ENCODE measurements at places on chromosomes 16 and 17.

- DNase-seq: no peak
Observed at GRCh38 chr17:33889040-33889439, 366.0 kb upstream of the CCL2 start.

DNA sequence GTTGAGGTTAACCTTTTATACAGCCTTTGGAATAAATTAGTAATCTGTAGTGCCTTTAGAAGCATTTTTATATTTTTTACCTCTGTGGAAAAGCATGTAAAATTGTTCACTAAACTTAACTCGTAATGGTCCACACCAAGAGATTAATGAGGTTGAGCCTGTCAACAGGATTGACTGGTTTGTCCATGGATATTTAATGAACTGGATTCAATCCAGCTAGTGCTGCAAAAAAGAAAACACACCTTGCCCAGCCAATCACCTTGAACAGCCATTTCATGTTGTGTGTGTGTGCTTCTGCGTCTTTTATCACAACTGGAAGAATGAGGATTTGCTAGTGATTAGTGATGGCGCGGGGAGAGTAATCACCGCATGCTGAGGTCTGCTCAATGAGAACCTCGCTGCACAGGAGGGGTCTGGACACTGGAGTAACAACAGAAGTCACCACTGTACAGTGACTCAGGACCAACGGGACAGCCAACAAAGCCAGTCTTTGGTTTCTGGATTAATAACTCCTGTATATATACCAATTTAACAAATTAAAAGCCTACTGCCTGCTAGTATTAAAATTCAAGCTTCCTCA lies 33.7 kb downstream of the LITAFD start:
- no peak for DNase-seq

GRCh38 chr16:86375364-86375763 lies 135.0 kb upstream of the FOXF1 start:
- peak; percentile 76 for DNase-seq

DNA sequence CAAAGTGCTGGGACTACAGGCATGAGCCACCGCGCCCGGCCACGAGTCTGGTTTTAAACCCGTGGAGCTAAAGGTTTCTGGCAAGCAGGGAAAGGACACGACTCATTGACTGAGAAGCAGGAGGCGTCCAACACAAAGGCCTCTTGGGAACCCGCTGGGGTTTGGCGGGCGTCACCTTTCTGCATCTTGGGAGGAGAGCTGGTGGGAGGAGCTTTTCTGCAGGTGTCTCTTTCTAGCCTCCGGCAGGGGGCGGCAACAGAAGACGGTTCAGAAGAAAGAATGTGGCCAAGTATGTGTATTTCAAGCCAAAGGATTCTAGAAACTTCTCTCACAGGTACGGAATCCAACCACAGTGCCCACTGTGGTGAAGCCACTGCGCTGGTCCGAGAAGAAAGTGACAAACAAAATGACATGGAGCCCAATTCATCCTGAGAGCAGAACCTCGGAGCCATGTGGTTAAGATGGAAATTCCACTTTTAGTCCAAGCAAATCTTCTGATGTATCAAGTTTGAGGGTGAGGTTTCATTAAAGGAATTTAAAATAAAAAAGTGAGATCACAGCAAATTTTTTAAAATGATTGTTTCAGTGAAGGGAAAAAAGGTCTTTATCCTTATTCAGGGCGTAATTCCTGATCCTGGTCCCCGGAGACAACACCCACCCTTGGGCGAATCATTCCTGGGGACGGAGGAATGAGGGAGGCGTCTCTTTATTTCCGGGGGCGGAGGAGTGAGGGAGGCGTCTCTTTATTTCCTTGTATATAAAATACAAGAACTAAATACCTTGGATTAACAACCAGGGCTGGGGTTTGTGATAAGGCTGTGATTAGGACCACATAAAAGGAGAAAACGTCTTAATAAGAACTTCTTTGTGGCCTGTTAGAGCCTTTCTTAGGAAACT lies 97.6 kb downstream of the MRM3 start:
- peak; percentile 58 for DNase-seq

DNA sequence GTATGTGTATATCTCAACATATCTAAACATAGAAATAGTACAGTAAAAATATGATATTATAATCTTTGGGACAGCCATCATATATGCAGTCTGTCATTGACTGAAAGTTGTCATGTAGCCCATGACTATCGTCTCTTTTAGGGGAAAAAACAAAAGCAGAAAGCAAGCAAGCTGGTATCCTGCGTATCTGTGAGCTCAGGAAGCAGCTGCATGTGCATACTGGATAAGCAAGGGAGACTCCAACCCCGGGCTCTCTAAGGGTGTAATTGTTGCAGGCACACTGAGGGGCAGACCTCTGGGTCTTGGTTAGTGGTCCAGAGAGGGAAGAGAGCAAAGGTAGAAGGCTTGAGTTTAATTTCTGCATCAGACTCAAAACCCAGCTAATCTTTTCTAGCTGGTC lies 581.1 kb downstream of the MAF start:
- no peak for DNase-seq

GRCh38 chr16:13298666-13299065 lies 397.3 kb downstream of the SHISA9 start:
- DNase-seq: no peak

GRCh38 chr16:48064971-48065370 lies 90.8 kb downstream of the ABCC12 start:
- no peak for DNase-seq

GRCh38 chr17:15917438-15918027 lies 27.4 kb upstream of the ADORA2B start:
- DNase-seq: peak; percentile 49

DNA sequence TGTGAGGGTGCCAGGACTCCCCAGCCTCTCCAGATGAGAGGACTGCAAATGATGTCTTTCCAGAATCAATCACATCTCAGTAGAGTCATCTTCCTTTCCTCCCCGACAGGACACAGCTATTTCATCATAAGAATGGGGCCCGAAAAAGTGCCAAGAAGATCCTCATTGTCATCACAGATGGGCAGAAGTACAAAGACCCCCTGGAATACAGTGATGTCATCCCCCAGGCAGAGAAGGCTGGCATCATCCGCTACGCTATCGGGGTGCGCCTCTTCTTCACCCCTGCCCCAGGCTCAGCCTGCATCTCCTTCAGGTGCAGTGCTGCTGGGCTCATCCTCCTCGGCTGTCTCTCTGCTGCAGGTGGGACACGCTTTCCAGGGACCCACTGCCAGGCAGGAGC lies 14.3 kb downstream of the ITGAD start:
- DNase-seq: no peak

DNA sequence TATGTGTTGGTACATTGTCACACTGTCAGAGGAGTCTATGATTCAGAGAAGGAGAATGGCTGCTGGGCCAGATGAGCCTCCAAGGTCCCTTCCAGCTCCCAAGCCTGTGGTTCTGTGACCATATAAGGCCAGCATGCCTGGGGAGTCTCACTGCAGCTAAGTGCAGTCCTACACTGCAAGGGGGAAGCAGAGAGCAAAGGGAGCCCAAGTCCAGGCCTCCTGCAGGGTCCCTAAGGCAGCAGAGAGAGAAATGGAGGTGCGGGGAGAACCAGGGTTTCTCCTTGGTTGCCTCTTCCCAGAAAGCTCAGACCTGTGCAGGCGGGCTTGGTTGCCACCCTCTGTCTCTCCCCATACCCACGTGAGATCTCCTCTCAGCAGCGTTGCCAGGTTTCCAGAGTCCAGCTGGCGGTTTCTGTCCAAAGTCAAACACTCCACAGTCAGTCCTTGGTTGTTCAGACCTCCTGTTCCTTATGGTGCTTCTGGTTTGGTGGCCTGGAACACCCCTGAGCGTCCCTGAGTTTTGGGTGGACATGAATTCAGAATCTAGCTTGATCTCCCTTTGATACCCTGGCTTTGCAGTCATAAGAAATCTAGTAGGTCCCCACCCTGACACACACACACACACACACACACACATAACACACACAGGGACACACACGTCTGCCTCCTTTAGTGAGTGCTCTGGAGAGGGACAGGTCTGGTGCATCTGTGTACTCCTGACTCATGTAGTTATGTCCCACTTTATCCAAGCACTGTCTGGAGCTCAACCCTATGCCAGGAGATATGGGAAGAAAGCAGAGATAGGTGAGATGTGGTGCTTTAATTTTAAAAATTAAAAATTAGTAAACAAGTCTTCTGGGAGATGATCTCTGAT lies 78.8 kb downstream of the GNAO1 start:
- DNase-seq: peak; percentile 89

DNA sequence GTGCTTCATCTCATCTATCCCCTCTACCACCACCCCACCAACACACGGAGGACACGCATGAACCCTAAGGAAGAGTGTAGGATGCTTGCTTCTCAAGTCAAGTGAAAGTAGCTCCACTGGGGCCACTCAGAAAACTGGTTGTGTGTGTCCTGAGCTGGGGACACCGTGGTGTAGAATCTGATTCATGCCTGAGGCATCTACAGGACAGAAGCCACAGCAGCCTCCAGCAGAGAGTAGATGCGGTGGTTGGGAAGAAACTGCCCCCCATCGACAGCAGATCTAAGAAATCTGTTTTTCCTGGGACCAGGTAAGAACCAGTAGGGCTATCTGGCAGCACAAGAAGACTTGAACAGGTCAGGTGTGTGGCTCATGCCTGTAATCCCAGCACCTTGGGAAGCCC lies 51.9 kb upstream of the HLF start:
- DNase-seq: no peak

DNA sequence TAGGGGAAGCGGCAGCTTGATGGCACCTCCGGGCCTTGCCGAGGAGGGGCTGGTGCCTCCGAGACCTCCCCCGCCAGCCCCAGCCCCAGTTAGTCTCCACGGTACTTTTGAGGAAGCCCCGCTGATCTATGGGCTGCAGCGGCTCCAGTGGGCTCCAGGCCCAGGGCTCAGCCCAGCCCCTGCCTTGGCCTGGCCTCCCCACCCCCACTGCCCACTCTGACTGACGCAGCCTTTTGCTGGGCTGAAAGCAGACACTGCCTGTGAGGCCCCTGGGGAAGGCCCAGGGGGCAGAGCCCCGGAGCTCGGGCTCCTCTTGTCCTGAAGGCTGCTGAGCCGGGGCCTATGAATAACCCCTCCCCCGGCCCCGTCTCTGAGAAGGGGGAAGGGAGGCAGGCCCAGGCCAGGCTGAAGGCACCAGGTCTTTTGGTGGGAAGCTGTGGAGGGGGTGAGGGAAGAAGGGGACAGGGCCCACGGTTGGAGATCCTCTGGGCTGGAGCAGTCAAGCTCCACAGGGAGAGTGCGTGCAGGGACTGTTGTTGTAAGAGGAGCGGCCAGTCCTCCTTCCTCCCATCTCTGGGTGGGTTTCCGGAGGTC lies 7.5 kb upstream of the SMTNL2 start:
- no peak for DNase-seq

DNA sequence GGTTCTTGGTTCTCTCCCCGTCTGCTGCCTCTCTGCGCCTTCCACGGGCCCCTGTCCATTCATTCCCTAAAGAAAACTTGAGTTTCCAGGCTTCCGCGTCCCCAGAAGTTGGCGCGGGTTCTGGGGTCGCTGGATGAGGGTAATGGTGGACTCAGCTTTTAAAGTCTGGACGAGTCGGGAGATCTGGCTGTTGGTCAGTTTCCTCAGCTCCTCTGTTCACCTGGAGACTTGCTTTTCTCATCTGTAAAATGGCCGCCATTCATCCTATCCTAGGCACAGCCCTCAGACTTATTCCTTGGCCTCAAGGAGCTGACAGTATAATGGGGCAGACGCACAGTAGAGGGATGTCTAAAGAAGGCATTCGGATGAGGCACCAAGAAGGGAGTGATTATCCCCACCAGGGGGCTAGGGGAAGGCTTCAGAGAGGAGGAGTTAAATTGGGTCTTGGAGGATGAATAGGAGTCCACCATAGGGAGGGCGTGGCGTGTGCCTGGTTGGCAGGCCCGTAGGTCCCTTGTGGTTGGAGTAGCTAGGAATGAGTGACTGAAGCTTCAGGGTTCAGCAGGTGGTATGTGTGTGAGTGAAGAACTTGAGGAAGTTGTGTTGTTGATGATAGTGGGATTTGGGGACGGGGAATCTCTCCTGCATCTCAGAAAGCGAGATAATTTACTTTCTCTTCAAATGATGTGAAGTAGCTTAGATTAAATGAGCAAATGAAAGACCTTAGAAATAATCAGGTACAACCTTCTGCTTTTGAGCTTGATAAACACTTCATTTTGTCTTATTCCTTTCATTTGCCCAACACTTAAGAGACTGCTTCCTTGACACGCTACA lies 652 bp downstream of the VPS35L start:
- DNase-seq: no peak

DNA sequence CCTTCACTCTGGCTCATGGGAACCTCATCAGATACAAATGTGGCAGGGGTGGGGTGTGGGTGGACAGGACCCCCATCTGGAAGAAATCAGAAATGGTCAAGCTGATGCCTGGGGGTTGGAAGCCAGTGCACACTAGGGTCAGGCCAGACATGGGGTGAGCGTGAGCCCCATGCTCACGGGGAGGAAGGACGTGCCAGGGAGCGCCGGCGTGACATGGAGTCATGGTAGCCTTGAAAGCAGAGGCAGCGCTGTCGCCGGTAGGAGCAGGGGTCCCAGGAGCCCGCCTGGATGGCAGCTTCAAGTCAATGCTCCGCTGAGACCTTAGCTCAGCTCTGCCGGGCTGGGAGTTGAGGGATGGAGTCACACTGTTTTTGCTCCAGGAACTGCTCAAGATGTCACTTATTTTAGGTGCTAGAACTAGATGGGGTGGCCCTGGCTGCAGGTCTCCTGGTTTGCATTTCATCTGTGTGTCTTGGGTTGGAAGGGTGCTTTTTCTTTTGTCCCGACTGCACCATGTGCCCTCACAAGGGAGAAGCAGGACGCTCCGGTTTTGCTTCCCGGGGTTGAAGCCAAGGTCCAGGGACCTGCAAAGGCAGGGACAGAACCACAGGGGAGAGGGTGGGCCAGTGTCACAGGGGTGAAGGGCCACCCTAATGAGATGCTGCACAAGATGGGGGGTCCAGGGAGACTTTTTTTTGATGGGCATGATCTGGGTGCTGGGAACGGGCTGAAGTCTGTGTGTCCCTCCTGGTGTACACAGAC lies 51.4 kb downstream of the USP22 start:
- DNase-seq: no peak

DNA sequence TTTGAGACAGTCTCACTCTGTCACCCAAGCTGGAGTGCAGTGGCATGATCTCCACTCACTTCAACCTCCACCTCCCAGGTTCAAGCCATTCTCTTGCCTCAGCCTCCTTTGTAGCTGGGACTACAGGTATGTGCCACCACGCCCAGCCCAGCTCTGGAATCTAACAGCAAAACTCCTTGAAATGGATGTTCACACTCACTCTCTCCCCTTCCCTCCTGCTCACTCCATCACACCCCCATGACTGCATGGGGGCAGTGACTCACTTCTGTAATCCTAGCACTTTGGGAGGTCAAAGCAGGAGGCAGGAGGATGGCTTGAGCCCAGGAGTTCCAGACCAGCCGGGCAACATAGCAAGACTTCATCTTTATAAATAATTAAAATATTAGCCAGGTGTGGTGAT lies 11.1 kb upstream of the TFAP4 start:
- no peak for DNase-seq

GRCh38 chr17:45284176-45285140 lies 22.6 kb upstream of the SPATA32 start:
- DNase-seq: no peak

DNA sequence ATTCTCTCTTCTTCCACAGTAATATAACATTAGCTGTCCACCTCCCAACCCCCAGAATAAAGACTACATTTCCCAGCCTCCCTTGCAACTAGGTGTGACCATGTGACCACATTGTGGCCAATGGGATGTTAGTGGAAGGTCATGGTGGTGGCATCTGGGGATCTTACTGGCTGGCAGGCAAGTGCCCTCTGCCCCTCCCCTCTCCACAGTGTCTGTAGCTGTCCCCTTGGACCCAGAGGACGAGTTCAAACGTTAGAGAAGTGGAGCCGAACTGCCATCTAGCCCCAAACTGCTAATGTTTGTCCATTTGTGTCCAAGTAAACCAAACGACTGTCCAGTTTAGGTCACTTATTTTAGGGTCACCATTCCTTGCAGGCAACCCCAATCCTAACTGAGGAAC lies 26.6 kb upstream of the KCNG4 start:
- DNase-seq: peak; percentile 58

GRCh38 chr16:901715-902601 lies 68.8 kb downstream of the LMF1 start:
- DNase-seq: no peak

Measured in AG20443 (cell line).